ENCODE measurements at places on chromosomes 3 and 15. TPM values are rescaled to one million over a fixed set of nuclear protein-coding genes. Genes with fewer than 3 reads are reported as not detected.
A peak's percentile ranks its signal among the peaks of the same experiment; 100 is the strongest.

DNA sequence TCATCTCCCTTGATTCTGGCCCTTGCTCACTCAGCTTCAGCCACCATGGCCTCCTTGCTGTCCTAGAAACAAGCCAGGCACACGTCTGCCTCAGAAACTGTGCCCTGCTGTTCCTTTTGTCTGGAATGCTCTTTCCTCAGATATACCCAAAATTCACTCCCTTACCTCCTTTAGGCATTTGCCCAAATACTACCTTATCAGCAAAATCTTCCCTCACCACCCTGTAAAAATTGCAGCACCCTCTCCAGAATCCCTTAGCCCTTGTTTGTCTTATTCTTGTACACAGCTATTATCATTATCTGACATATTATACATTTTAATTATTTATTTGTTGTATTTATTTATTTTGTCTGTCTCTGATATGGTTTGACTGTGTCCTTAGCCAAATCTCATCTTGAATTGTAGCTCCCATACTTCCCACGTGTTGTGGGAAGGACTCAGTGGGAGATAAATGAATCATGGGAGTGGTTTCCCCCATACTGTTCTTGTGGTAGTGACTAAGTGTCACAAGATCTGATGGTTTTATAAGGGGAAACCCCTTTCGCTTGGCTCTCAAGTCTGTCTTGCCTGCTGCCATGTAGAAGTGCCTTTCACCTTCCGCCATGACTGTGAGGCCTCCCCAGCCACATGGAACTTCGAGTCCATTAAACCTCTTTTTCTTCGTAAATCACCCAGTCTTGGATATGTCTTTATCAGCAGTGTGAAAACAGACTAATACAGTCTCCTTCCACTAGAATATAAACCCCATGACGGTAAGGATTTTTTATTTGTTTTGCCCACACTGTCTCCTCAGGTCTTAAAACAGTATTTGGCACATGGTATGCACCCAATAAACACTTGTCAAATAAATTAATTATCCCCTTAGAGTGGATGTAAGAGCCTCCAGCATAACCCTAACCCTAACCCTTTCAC, 60.0 kb upstream of the STT3B start:
- H3K4me1 ChIP-seq: no peaks in the 10 kb centered on the region
- peaks cover 62% of the 10 kb centered on the region for H3K27me3 ChIP-seq
- H3K4me3 ChIP-seq: no peak overlapping the region

DNA sequence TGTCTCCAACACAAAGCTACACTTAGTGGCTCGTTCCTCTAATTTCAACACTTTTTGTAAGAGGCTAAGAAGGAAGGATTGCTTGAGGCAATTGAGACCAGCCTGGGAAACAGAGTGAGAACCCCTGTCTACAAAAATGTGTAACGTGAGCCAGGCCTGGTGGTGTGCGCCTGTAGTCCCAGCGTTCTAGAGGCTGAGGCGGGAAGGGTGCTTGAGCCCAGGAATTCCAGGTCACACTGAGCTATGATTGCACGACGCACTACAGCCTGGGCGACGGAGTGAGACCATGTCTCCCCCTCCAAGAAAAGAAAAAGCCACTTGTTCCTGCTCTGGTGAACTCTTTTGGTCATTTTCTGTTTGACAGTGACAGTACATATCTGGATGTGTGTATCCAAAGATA, 127.9 kb downstream of the GABRB3 start:
- no peaks in the 10 kb centered on the region for H3K4me1 ChIP-seq
- no peaks in the 10 kb centered on the region for H3K27me3 ChIP-seq
- no peak overlapping the region for H3K27ac ChIP-seq
- no peaks in the 10 kb centered on the region for H3K36me3 ChIP-seq

Gene GPR176
- 33.5 TPM for total RNA-seq

DNA sequence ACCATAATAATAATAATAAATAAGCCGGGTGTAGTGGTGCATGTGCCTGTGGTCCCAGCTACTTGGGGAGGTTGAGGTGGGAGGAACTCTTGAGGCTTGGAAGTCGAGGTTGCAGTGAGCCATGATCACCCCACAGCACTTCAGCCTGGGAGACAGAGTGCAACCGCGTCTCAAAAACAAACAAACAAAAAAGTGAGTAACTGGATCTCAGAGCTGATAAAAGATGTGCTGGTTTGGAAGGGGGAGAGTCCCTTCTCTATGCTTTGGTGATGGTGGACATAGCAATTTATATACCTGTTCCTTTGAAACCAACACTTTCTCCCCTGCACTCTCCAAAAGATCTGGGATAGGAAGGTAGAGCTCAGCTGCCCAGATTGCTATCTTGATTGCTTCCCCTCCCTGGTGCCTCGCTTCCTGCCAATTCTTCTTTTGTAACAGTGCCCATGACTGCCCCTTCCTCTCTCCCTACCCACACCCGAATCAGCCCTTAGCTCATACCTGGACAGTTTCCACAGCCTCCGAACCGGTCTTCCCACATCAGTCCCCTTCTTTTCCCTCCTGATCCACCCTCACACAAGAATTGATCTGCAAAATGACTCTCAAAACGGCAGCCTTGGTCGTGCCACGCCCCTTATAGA, 55.1 kb upstream of the UBE2E1 start:
- no peaks in the 10 kb centered on the region for H3K36me3 ChIP-seq
- no peak overlapping the region for H3K4me3 ChIP-seq
- no peak overlapping the region for H3K27ac ChIP-seq
- H3K27me3 ChIP-seq: no peaks in the 10 kb centered on the region
- DNase-seq: no peak

- H3K4me3 ChIP-seq: no peak overlapping the region
- peak; percentile 75 for DNase-seq
- no peaks in the 10 kb centered on the region for H3K36me3 ChIP-seq
- H3K27me3 ChIP-seq: no peaks in the 10 kb centered on the region
Measured at GRCh38 chr3:112061152-112061551, 25.0 kb upstream of the C3orf52 start.

DNA sequence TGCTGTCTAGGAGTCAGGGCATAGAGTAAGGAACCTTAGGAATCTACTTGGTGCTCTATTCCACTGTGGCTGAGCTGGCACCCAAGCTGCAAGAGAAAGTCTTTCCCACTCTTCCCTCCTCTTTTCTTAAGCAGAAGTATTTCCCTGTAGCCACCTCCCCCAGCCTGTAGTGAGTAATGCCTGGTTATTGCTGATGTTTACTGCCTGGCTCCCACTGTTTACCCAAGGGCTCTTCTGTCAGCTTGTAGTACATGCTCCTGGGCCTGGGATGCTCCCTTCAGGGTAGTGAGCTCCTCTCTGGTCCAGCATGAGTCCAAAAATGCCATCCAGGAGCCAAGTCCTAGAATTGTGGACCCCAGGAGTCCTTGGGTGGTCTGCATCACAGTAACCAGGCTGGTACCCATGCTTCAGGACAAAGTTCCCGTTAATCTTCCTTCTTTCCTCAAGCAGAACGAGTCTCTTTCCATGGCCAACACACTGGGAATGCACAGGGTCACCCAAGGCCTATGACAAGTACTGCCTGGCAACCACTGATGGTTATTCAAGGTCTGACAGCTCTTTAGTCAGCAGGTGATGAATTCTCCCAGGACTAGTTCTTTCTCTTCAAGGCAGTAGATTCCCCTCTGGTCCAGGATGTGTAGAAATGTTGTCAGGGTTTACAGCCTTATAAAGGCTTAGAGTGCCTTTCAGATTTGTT, 17.6 kb downstream of the GALK2 start:
- no peak overlapping the region for H3K4me3 ChIP-seq
- no peak overlapping the region for H3K27ac ChIP-seq
- H3K27me3 ChIP-seq: no peaks in the 10 kb centered on the region

GRCh38 chr3:60847791-60848190, 403.5 kb downstream of the FHIT start:
- H3K4me1 ChIP-seq: no peaks in the 10 kb centered on the region
- no peak overlapping the region for H3K27ac ChIP-seq
- no peaks in the 10 kb centered on the region for H3K36me3 ChIP-seq
- no peak overlapping the region for H3K4me3 ChIP-seq
- no peak for DNase-seq

Gene CACNA2D3
- 0.34 TPM for total RNA-seq

DNA sequence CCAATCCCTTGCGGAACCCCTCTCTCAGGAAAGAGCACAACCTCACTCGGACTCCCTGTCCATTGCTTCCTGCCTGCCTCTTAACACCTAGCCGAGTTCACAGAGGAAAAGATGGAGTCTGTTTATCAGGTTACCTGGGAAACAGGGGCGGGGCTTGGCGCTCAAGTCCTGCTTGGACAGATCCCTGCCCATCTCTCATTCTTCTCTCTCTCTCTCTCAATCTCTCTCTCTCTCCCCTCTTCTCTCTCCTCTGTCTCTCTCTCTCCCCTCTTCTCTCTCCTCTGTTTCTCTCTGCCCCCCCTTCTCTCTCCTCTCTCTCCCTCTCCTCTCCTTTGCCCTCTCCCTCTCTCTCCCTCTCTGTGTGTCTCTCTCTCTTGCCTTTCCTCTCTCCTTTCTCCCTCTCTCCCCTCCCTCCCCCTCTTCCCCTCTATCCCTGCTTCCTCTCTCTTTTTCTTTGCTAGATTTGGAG, at the start of gene EFHB:
Gene EFHB (minus strand): TSS at position 120 of the 469 bp plus-strand sequence. CDS start 199 bp downstream, outside the sequence.
- no peaks in the 10 kb centered on the region for H3K27me3 ChIP-seq
- H3K4me3 ChIP-seq: no peak within 1 kb of the TSS
- DNase-seq: no peak
- peaks cover 12% of the 10 kb centered on the region for H3K4me1 ChIP-seq
- no peaks in the 10 kb centered on the region for H3K36me3 ChIP-seq

DNA sequence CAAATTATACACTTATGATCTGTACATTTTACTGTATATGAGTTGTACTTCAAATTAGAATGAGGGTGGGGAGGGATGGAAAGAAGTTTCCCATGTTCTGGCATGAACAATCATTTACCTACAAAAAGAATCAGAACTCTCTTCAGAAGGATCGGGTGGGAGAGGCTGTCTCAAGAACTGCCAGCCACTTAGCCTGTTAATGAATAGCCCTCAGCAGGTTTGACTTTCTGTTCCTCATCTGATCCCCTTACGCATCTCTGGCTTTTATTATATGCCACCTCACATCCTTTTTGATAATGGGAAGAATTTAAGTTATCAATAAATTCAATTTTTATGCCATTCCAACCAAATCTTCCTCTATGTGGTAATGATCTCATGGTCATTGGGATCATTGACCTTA, 168.3 kb upstream of the TGFBR2 start:
- H3K27ac ChIP-seq: no peak overlapping the region
- no peak for DNase-seq
- H3K4me1 ChIP-seq: peaks cover 15% of the 10 kb centered on the region
- H3K27me3 ChIP-seq: no peaks in the 10 kb centered on the region
- H3K4me3 ChIP-seq: no peak overlapping the region

- no peaks in the 10 kb centered on the region for H3K36me3 ChIP-seq
- H3K4me3 ChIP-seq: no peak overlapping the region
- DNase-seq: no peak
- no peak overlapping the region for H3K27ac ChIP-seq
- H3K4me1 ChIP-seq: peaks cover 30% of the 10 kb centered on the region
Measured at GRCh38 chr3:191352014-191352413, 21.7 kb upstream of the UTS2B start.

DNA sequence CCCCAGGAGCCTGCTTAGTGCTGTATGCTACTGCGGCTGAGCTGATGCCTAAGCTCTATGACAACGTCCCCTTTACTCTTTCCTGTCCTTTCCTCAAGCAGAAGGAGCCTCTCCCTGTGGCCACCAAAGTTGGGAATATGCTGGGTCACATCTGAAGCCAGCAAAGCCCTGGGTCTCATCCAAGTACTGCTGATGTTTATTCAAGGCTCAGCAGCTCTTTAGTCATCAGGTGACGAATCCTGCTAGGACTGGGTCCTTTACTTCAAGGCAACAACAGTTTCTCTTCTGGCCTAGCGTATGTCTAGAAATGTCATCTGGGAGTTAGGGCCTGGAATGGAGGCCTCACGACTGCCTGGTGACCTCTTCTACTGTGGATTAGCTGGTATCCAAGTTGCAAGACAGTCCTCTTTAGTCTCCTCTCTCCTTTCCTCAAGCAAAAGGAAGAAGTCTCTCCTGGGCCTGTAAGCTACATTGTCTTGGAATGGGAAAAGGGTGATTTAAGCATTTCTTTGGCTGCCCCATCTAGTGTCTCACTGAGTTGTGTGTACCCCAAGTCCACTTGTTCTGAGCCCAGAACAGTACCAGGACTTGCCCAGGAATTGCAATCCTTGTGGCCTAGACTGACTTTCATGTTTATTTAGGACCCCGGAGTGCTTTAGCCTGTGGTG, 63.9 kb downstream of the TNFAIP8L3 start:
- no peak overlapping the region for H3K4me3 ChIP-seq
- H3K4me1 ChIP-seq: peaks cover 13% of the 10 kb centered on the region
- no peaks in the 10 kb centered on the region for H3K27me3 ChIP-seq
- H3K27ac ChIP-seq: peak overlapping the region; percentile 59
- peak; percentile 83 for DNase-seq

DNA sequence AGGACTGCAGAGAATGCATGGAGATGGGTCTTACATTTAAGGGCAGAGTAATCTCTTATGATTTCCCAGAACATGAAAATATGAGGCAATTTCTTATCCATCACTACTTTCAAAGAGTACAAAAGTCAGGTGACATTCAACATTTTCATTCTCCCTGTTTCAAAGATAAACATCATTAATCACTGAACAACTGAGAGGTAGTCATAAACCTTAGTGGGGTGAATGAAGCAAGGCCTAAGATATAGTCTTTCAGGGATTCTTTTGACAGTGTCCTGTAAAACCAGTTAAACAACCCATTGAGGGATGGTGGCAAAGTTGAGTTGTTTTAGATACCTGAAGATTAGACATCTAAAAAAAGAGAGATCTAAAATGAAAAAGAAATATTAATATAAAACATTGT, 271.6 kb upstream of the CBLB start:
- DNase-seq: no peak
- no peaks in the 10 kb centered on the region for H3K27me3 ChIP-seq
- H3K36me3 ChIP-seq: no peaks in the 10 kb centered on the region

- no peaks in the 10 kb centered on the region for H3K27me3 ChIP-seq
- no peaks in the 10 kb centered on the region for H3K4me1 ChIP-seq
- no peak overlapping the region for H3K4me3 ChIP-seq
- no peak overlapping the region for H3K27ac ChIP-seq
- no peak for DNase-seq
Measured at GRCh38 chr15:82921939-82922338, 30.6 kb downstream of the HOMER2 start.

Measured in astrocyte (in vitro differentiated cells and primary cell).